ENCODE measurements at places on chromosomes 4 and X.

GRCh38 chr4:130214268-130214667 lies 1118.3 kb downstream of the C4orf33 start:
- no peak for DNase-seq

- DNase-seq, result no peak
Observed at GRCh38 chr4:92483341-92483740, 179.6 kb downstream of the GRID2 start.

DNA sequence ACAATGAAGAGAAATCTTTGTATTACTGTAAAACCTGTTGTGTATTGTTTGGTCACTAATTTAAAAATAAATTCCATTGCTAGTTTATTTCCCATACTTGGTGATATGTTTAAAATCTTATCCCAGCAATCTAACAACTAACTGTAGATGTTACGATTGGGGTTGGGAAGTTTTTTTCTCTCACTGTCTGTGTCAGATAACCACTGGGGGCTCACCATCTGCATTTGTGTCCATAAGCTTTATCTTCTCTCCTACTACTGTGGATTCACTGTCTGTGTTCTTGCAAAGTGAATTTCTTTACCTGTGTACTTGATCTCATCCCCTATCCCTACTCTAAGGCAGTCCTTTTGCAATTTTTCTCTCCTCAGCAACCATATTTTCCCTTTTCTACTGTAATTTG lies 81.3 kb downstream of the STIM2 start:
- no peak for DNase-seq

GRCh38 chr4:167111622-167112021 lies 122.7 kb downstream of the SPOCK3 start:
- DNase-seq, result no peak

GRCh38 chrX:106036716-106037115 lies 1.8 kb downstream of the SERPINA7 start:
- DNase-seq, result no peak

- no peak for DNase-seq
Observed at GRCh38 chr4:139534287-139534950, 21.6 kb downstream of the SETD7 start.

DNA sequence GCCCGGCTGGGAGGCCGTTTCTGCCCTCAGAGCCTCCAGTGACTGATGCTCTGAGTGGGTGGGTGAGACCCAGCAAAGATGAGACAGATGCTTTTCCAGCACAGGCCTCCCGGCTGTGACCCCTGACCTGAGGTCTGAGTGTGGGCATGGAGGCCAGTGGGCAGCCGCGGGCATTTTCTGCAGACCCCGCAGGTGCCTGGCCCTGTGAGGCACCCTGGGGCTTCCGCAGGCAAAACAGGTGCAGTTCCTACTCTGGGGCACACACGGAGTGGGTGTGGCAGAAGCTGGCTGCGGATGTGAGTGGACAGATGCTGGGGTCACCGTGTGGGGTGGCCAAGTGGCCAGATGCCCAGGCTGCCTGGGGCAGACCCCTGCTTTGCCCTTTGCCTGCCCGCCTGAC lies 14.8 kb downstream of the HTRA3 start:
- no peak for DNase-seq

DNA sequence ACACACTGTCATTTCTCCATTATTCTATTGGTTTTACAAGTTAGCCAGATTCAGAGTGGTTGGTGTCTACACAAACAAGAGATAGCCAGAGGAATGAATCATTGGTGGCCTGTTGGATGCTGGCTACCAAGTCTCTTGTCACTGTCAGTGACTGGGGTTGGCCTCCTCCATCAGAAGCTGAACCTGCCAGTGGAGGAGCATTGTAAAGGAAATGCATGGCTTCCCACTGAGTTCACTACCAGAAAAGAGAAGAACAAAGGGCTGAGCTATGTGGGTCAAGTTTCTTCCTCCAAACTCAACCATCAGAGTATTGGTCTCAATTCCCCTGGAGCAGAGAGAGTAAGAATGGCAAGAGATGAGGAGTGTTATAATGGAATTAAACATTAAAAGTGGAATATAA lies 26.5 kb upstream of the ANKRD50 start:
- no peak for DNase-seq

DNA sequence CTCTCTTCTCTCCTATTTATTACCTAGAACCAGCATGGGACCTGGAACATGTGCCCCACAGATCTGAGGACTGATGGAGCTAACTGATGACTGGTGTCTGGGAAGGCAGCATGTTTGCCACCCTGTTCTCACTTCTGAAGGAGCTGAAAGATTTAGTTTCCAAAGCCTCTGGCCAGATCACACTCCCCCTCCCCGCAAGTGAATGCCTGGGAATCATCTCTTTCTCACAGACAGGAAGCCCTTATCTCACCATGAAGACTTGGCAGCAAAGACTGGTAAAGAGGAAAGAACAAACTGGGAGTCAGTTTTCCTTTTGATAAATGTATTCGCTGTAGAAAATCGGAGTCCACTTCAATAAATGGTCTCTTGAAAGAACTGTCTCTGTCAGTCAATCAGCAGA lies 21.0 kb upstream of the PCYT1B start:
- no peak for DNase-seq

GRCh38 chr4:1008840-1009541 lies 2.4 kb upstream of the FGFRL1 start:
- no peak for DNase-seq

DNA sequence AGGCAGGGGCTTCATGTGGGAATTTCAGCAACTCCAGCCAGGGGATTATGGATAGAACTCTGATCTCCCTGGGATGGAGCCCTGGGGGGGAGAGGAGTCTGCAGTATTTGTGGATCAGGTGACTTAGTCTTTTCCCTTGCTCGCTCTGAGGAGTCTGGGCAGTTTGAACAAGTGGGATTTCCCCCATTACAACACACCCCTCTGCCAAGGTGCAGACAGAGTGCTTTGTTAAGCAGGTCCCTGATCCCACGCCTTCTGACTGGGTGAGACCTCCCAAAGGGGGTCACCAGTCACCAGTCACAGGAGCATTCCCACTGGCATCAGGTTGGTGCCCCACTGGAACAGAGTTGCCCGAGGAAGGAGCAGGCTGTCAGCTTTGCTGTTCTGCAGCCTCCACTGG lies 123.9 kb downstream of the LHFPL1 start:
- no peak for DNase-seq

DNA sequence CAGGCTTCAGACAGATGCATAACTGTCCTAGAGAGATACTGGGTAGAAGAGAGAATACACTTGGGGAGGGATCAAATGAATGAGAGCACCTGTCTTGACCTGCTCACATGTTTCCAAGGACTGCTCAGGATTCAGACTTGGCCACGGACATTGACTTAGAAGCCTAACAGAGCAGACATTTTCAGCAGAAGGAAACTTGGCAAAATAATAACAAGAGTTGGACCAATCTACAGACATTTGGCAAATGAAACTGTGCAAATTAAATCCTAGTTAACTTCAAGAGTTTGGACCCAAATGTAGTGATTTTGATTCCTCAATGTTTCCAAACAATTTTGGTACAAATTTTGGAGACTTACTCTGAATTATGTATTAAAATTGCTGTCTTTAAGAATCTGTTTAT lies 223.9 kb downstream of the CAMK2D start:
- DNase-seq, result no peak

GRCh38 chrX:77786365-77786680 lies 307 bp upstream of the ATRX start:
- no peak for DNase-seq

GRCh38 chr4:159764343-159764952 lies 661.6 kb downstream of the RAPGEF2 start:
- no peak for DNase-seq

- DNase-seq, result no peak
Observed at GRCh38 chr4:8538703-8539567, 41.3 kb upstream of the GPR78 start.

GRCh38 chr4:174483792-174484191 lies 38.5 kb downstream of the HPGD start:
- no peak for DNase-seq

DNA sequence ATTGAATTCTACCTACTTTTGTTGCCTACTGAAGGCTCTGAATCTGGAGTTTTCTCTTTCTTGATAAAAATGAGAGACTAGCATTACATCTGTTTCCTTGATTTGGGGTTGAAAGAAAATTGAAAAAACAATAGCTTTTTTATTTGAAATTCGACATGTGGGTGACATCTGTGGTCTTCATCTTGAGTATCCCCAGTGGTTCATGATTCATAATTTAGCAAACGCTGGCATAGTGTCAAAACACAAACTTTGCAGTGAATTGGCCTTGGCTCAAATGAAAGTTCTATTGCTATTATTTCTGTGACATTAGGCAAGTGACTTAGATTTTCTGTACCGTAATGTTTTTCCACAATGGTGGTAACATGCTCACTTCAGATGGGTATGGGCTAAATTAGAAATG lies 747.6 kb downstream of the PCDH7 start:
- DNase-seq, result no peak

- DNase-seq, result no peak
Observed at GRCh38 chr4:135371137-135371536, 1169.5 kb upstream of the PABPC4L start.

- no peak for DNase-seq
Observed at GRCh38 chr4:173138624-173139023, 30.0 kb upstream of the GALNT7 start.

DNA sequence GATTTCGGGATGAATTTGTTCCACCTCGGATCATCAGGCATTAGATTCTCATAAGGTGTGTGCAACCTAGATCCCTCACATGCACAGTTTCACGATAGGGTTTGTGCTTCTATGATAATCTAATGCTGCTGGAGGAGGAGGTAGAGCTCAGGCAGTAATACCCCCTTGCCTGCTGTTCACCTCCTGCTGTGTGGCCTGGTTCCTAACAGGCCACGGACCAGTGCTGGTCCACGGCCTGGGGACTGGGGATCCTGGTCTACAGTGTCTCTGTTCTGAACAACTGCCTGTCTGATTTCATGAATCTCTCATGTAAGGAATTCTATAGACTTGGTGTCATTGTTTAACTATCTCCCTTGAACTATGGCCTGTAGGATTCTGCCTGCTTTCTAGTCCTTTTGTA lies 269.9 kb downstream of the SPRY1 start:
- no peak for DNase-seq

- DNase-seq, result no peak
Observed at GRCh38 chr4:95547715-95548471, 880 bp downstream of the UNC5C start.

DNA sequence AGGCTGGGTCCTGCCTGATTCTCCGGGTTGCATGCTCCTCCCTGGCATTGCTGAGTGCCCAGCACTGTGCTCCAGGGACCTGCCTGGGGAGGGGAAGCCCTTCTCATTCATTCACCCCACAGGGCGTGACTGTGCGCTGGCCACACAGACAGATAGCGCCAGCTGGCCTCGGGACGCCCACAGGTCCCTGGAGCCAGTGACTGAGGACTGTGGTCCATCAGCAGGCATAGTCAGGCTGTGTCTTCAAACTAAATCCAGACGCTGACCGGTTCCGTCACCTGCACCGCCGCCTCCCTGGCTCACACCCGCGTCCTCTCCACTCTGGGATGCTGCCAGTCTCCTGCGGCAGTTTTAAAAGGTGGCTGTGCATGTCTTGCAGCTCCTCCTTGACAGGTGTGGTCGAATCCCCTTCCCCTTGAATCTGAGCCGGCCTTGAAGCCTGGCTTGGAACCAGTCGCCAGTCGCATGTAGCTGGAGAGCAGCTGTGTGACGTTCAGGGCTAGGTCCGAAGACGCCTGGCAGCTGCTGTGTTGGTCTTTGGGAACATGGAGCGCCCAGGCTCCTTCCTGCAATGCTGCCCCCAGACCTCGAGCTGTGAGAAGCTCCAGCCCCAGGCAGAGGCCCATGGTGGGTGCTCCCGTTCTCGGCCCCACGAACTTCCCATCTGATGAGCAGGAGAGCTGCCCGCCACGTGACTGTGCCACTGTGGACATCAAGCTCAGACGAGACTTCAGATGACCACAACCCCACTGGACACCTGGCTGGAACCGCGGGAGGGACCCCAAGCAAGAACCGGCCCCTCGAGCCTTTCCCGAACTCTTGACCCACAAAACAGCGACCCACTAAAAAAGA lies 94.1 kb downstream of the ADRA2C start:
- DNase-seq, result no peak

DNA sequence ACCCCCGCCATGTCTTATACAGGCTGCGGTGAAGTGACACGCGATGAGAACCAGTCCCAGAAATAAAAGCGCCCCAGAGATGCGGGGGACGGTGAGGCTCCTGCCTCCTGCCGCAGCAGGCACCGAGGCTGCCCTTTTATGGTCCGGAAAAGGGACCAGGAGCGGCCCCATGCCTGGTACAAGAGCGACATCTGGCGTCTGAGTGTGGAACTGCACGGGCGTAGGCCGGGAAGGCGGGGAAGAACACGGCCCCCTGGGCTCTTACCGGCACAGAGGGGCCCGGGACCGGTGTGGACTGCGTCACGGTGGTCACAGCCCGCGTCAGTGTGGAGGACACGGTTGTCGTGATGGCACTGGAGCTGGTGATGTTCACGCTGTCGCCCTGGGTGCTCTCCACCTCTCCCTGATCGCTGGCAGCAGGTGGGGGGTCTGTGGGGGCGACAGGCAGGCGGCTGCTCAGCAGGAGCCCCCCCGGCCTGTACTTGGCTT lies 8.9 kb upstream of the RENBP start:
- peak; percentile 48 for DNase-seq

- peak; percentile 78 for DNase-seq
Observed at GRCh38 chr4:74444891-74445642, at the start of gene AREG. AREG (plus strand) TSS chr4:74445136; CDS start chr4:74445346, 210 bp downstream.

DNA sequence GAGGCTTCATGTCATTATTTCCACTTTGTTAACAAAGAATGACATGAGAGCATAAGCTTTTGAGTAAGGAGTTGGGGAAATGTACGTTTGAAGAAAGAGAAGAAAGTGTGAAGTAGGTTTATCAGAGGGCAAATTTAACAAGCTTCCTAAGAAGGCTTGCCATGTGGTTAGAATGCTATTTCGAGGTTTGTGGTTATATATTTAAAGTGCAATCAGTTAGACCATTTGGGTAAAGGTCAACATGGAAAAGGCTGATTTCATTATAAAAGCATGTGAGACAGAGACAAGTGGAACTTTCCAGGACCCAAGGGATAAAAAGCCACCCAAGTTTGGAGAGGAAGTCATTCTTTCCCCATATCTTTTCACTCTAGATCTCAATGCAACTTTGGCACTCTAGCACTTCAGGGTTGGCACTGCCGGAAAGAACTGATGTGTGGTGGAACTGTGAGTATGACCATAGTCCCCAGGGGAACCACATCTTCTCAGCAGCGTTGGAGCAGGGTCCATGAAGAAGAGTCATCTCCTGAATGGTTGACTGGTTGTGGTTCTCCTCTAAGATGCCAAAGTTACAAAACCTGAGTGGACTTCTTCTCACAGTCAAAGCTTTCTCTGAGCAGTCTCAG lies 529.9 kb downstream of the MID1IP1 start:
- DNase-seq, result no peak

DNA sequence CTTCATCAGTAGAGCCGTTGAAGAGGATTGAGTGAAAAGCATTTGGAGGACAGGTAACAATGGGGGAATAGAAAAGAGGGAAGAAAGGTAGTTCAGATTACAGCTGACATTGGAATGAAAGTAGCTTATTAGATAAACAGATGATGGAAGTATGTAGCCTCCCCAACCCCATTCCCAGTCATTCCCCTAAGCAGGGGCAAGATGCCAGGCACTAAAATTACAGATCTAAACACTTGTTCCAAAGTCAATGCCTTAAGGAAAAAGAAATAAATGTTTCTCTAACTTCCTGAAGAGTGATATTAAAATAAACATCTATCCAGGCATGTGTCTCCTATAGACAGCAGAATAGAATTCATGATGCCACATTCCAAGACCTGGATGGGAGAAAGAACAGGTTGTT lies 350.8 kb downstream of the PDGFC start:
- DNase-seq, result no peak

- DNase-seq, result no peak
Observed at GRCh38 chrX:39475372-39475771, 622.4 kb downstream of the BCOR start.

GRCh38 chrX:130414800-130415199 lies 13.0 kb downstream of the RBMX2 start:
- no peak for DNase-seq

Data from stimulated activated CD8-positive, alpha-beta memory T cell treated with anti-CD3 and anti-CD28 coated beads, Interleukin-2, amount 100 ng/mL, for 1 hour (primary cell).